ENCODE measurements at places on chromosomes 1 and 21. TPM values are rescaled to one million over a fixed set of nuclear protein-coding genes. Genes with fewer than 3 reads are reported as not detected.

- no peaks in the 10 kb centered on the region for H3K4me1 ChIP-seq
- H3K4me3 ChIP-seq: no peak overlapping the region
- H3K36me3 ChIP-seq: peaks cover 7% of the 10 kb centered on the region
- no peak overlapping the region for H3K27ac ChIP-seq
- H3K27me3 ChIP-seq: no peaks in the 10 kb centered on the region
These were observed 17.4 kb downstream of the SNX27 start for GRCh38 chr1:151629278-151629677.

- H3K36me3 ChIP-seq: no peaks in the 10 kb centered on the region
- peak; percentile 83 for DNase-seq
- H3K27ac ChIP-seq: peak overlapping the region; percentile 89
- H3K27me3 ChIP-seq: no peaks in the 10 kb centered on the region
- H3K4me3 ChIP-seq: peak overlapping the region; percentile 30
These were observed 1.0 kb upstream of the S100B start for GRCh38 chr21:46605767-46606426.

GRCh38 chr1:234108921-234109320, 204.4 kb downstream of the SLC35F3 start:
- H3K27me3 ChIP-seq: peaks cover 19% of the 10 kb centered on the region
- no peak overlapping the region for H3K27ac ChIP-seq
- H3K4me1 ChIP-seq: no peaks in the 10 kb centered on the region
- H3K36me3 ChIP-seq: no peaks in the 10 kb centered on the region

GRCh38 chr1:162904579-162904978, 43.6 kb upstream of the CCDC190 start:
- DNase-seq: no peak
- H3K4me3 ChIP-seq: no peak overlapping the region
- H3K27ac ChIP-seq: no peak overlapping the region
- no peaks in the 10 kb centered on the region for H3K36me3 ChIP-seq
- H3K4me1 ChIP-seq: no peaks in the 10 kb centered on the region

DNA sequence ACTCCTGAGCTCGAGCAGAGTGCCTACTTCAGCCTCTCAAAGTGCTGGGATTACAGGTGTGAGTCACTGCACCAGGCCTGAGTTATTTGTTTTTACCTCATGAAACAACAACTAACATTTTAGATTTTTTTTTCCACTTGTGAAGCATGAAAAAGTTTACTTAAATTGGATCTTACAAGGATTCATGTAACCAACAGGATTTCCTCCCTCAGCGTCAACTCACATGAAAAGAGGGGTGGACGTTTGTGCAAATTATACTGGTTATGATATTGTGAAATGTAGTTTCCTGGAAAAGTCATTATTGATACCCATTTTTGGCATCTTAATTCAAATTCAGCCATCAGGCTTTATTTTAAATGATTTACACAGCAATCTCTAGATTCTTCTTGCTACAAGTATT, 6.5 kb downstream of the CNST start:
- peaks cover 64% of the 10 kb centered on the region for H3K4me1 ChIP-seq
- H3K27me3 ChIP-seq: no peaks in the 10 kb centered on the region
- H3K36me3 ChIP-seq: peaks cover 26% of the 10 kb centered on the region
- no peak for DNase-seq

DNA sequence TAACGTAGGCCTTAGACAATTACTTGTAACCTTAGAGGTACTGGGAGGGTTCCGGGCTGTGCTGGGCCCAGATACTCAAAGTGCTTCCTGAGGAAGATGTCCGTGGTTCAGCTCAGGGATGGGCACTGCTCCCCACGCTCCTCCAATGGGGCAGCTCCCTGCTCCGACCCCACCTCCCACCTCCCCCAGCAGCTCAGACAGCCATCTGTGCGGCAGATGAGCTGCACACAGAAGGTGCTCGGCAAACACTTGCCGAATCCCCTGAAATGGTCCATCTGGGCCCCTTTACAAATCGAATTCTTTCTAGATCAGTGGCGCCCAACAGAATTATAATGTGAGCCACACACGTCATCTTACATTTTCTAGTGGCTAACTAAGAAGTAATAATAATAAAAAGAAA, 242.4 kb upstream of the RAB4A start:
- H3K4me3 ChIP-seq: no peak overlapping the region
- peaks cover 6% of the 10 kb centered on the region for H3K27me3 ChIP-seq
- H3K36me3 ChIP-seq: no peaks in the 10 kb centered on the region
- DNase-seq: no peak
- peaks cover 29% of the 10 kb centered on the region for H3K4me1 ChIP-seq

- H3K36me3 ChIP-seq: no peaks in the 10 kb centered on the region
- H3K4me3 ChIP-seq: no peak overlapping the region
- DNase-seq: no peak
- H3K27me3 ChIP-seq: peaks cover 45% of the 10 kb centered on the region
- H3K27ac ChIP-seq: no peak overlapping the region
These were observed 40.4 kb downstream of the OLIG1 start for GRCh38 chr21:33110340-33110715.

GRCh38 chr1:185562461-185563359, 171.5 kb upstream of the HMCN1 start:
- H3K4me1 ChIP-seq: peaks cover 80% of the 10 kb centered on the region
- no peaks in the 10 kb centered on the region for H3K27me3 ChIP-seq
- peaks cover 16% of the 10 kb centered on the region for H3K36me3 ChIP-seq
- no peak overlapping the region for H3K4me3 ChIP-seq

- H3K4me3 ChIP-seq: no peak overlapping the region
- H3K27me3 ChIP-seq: no peaks in the 10 kb centered on the region
- no peak for DNase-seq
- no peak overlapping the region for H3K27ac ChIP-seq
- no peaks in the 10 kb centered on the region for H3K4me1 ChIP-seq
These were observed 105.8 kb downstream of the MAN1A2 start for GRCh38 chr1:117473063-117473462.

DNA sequence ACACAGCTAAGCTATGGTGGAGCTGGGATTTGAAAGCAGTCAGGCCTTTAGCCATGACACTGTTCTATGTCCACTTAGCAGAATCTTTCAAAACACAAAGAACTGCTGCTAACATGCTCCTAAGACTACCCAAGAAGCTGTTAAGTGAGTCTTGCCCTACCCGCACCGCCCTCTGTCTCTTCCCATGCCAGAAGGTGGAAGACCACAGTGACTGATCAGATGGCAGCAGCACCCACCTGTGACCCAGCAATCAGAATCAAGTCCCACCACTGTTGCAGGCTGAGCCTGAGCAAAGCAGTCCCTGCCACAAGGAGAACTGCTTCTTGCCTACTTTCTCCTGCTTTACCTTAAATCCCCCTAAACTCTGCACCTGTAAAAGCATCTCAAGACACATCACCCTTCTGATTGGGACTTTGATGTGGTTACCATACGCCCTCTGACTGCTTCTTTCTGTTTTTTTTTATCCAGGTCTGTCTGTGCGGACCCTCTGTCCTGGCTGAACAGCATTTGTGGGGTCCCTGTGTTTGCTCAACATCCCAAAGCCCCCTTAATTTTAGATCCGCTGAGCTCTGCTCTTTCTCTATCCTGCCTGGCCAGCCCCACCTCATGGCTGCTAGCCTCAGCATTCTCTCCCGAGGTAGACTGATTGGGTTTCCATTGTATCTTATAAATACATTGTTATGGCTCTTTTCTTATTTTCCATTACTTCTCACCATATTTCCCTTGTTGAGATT, 16.0 kb downstream of the IRF2BP2 start:
- H3K4me3 ChIP-seq: no peak overlapping the region
- H3K36me3 ChIP-seq: no peaks in the 10 kb centered on the region
- no peak overlapping the region for H3K27ac ChIP-seq
- H3K4me1 ChIP-seq: peaks cover 25% of the 10 kb centered on the region
- DNase-seq: no peak

- peaks cover 56% of the 10 kb centered on the region for H3K4me1 ChIP-seq
- H3K27ac ChIP-seq: peak overlapping the region; percentile 100
- no peaks in the 10 kb centered on the region for H3K27me3 ChIP-seq
- peak overlapping the region; percentile 100 for H3K4me3 ChIP-seq
- peak; percentile 68 for DNase-seq
- peaks cover 39% of the 10 kb centered on the region for H3K36me3 ChIP-seq
These were observed 1.3 kb upstream of the SLC16A1 start for GRCh38 chr1:112957133-112957812.

GRCh38 chr1:229440851-229441537, 7.1 kb upstream of the ACTA1 start:
- H3K27me3 ChIP-seq: peaks cover 9% of the 10 kb centered on the region
- H3K27ac ChIP-seq: peak overlapping the region; percentile 73
- DNase-seq: peak; percentile 56
- peaks cover 30% of the 10 kb centered on the region for H3K4me1 ChIP-seq
- peak overlapping the region; percentile 10 for H3K4me3 ChIP-seq

DNA sequence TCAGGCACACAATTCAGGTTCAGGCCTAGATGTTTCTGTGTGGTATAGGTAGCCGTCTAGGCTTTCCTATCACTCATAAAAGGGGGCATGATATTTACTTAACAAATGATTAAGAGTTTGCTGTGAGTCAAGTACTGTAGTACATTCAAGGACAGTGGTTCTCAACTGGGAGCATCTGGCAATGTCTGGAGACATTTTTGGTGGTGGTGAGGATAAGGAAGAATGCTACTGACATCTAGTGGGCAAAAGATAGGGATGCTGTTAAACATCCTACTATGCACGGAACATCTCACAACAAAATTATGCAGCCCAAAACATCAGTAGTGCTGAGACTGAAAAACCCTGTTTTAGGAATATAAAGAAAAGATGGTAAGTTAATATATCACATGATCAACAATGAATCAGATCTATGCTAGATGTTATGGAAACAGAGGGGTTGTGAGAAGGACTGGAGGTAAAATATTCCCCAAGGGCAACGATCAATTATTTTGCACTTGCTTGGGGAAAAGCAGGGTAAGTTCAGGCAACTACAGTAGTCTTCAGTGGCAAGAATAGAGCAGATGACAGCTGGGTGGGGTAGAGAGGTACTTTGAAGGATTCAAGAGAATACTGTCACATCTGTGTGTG, 4.9 kb downstream of the DNTTIP2 start:
- H3K27ac ChIP-seq: no peak overlapping the region
- H3K4me3 ChIP-seq: no peak overlapping the region
- H3K36me3 ChIP-seq: peaks cover 61% of the 10 kb centered on the region
- peaks cover 19% of the 10 kb centered on the region for H3K4me1 ChIP-seq

- peaks cover 20% of the 10 kb centered on the region for H3K36me3 ChIP-seq
- DNase-seq: no peak
- H3K27me3 ChIP-seq: no peaks in the 10 kb centered on the region
- H3K4me3 ChIP-seq: no peak overlapping the region
- H3K4me1 ChIP-seq: peaks cover 9% of the 10 kb centered on the region
These were observed 14.7 kb downstream of the TMCO1 start for GRCh38 chr1:165753934-165754333.

GRCh38 chr1:47991673-47992072, 5.5 kb downstream of the TRABD2B start:
- H3K27ac ChIP-seq: no peak overlapping the region
- DNase-seq: no peak
- H3K36me3 ChIP-seq: peaks cover 3% of the 10 kb centered on the region

- H3K27me3 ChIP-seq: no peaks in the 10 kb centered on the region
- DNase-seq: no peak
- no peaks in the 10 kb centered on the region for H3K36me3 ChIP-seq
- H3K4me1 ChIP-seq: peaks cover 8% of the 10 kb centered on the region
- H3K4me3 ChIP-seq: no peak overlapping the region
These were observed 137.1 kb downstream of the AKT3 start for GRCh38 chr1:243712941-243713340.

GRCh38 chr1:23558872-23559135, 497 bp downstream of the ID3 start:
- DNase-seq: no peak
- H3K27me3 ChIP-seq: peaks cover 31% of the 10 kb centered on the region
- peak overlapping the region; percentile 87 for H3K27ac ChIP-seq
- H3K4me3 ChIP-seq: peak overlapping the region; percentile 95
- peaks cover 75% of the 10 kb centered on the region for H3K4me1 ChIP-seq

DNA sequence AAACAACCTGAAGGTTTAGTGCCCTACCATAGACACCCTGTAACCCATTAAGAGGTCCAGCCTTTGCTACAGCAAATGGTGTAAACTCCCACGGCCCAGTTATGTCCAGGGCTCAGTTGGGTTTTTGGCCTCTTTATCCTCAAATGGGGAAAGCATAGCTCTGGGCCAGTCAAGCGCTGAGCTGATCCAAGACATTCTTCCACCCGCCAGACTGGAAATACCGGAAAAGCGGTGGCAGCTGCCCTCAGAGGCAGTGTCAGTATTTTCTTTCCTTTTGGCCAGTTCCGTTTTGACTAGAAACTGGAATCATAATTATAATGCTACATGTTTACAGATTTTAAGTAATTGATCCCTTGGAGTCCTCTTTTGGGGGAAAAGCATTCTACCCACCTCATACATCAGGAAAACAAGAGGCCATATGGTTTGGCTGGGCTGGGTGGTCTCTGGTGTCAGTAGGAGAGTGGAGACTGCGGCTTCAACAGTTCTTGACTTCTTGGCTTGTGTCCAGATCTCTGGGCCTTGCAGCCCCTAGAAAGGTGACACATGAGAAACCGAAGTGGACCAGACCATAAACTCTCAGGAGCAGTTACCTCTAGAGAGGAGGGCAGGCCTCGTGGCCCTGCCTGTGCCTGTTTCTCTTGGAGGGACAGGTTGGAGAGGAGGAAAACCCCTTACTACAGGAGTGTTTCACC, 30.2 kb upstream of the CLDN14 start:
- H3K4me3 ChIP-seq: no peak overlapping the region
- H3K36me3 ChIP-seq: no peaks in the 10 kb centered on the region
- peaks cover 3% of the 10 kb centered on the region for H3K27me3 ChIP-seq
- H3K27ac ChIP-seq: no peak overlapping the region
- H3K4me1 ChIP-seq: peaks cover 3% of the 10 kb centered on the region

DNA sequence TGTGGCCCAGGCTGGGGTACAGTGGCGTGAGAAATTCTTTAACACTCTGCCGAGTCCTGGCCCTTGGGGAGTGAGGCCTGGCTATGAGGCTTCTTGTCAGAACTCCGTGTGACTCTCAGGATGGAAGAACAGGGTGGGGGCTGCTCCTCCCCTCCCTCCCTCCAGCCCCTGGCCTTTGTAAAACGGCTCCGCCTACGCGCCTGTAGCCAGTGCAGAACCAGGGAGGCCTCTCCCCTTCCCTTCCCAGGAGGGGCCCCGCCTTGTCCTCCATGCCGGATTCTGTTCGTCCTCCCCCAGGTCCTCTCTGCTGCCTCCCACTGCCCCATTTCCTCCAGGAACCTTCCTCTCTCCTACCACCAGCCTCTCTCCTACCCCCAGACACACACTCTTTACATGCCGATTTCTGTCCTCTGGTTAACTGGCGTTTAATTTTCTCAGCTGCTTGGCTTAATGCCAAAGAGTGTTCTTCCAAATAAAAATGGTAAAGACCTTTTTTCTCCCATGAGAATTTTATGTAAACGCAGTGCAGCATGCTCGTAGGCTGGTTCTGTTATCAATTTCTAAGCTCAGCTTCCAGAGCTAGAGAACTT, 21.0 kb downstream of the PDE9A start:
- no peaks in the 10 kb centered on the region for H3K36me3 ChIP-seq
- H3K4me1 ChIP-seq: peaks cover 24% of the 10 kb centered on the region
- H3K27me3 ChIP-seq: peaks cover 5% of the 10 kb centered on the region
- H3K27ac ChIP-seq: no peak overlapping the region
- H3K4me3 ChIP-seq: no peak overlapping the region

RGS8 gene
- not detected for total RNA-seq

DNAJC28 gene
- total RNA-seq: 0.40 TPM

MANEAL gene
- total RNA-seq: 1.2 TPM

FNDC10 gene
- total RNA-seq: 7.5 TPM

RGSL1 gene
- not detected for total RNA-seq

ASPM gene
- 87.9 TPM for total RNA-seq

PLA2G2C gene
- total RNA-seq: not detected

PTGFRN gene
- 0.89 TPM for total RNA-seq

SLC35F3 gene
- 35.7 TPM for total RNA-seq

CLDN19 gene
- not detected for total RNA-seq

CNIH3 gene
- total RNA-seq: 2.5 TPM

GUCA2A gene
- total RNA-seq: not detected

Measured in activated CD8-positive, alpha-beta T cell treated with anti-CD3 and anti-CD28 coated beads, Interleukin-2, amount 10 ng/mL, durations not matched to agents 7 days and 5 days (primary cell).